ENCODE measurements at places on chromosomes 16 and 17.

- peaks cover 6% of the 10 kb centered on the region for H3K27me3 ChIP-seq
- peak; percentile 13 for DNase-seq
- no peaks in the 10 kb centered on the region for H3K36me3 ChIP-seq
- no peak overlapping the region for H3K27ac ChIP-seq
- no peaks in the 10 kb centered on the region for H3K4me1 ChIP-seq
- H3K4me3 ChIP-seq = no peak overlapping the region
Observed at GRCh38 chr17:34443619-34444469, 80.8 kb upstream of the CCL1 start.

GRCh38 chr16:48272837-48273421 lies 25.6 kb upstream of the ABCC11 start:
- peaks cover 22% of the 10 kb centered on the region for H3K36me3 ChIP-seq
- H3K27ac ChIP-seq = no peak overlapping the region
- no peak for DNase-seq
- H3K4me1 ChIP-seq = no peaks in the 10 kb centered on the region
- H3K27me3 ChIP-seq = no peaks in the 10 kb centered on the region
- H3K4me3 ChIP-seq = no peak overlapping the region

DNA sequence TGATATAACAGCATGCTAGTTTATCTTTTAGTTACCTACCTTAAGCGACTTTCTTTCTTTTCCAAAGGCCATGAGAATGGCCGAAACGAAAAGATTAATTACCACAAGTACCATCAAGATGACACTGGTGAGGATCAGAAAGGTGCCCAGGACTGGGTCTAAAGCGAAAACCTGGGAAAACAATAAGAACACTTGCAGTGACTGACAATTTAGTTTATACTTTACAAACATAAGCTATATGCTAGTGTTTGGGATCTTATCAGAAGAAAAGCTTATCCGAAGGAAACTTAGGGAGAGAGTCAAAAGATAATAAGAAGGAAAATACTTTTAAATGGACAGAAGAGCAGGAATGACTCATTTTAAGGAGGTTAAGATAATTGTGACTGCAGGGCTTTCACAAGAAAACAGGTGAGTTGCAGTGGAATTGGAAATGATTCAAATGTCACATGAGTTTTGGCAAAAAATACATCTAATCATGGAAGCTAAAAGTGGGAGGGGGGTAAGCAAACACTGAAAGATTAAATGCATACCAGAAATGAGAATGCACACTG lies 34.8 kb downstream of the IST1 start:
- no peak overlapping the region for H3K4me3 ChIP-seq
- peaks cover 60% of the 10 kb centered on the region for H3K36me3 ChIP-seq
- H3K4me1 ChIP-seq = peaks cover 26% of the 10 kb centered on the region
- H3K27me3 ChIP-seq = no peaks in the 10 kb centered on the region
- no peak for DNase-seq

DNA sequence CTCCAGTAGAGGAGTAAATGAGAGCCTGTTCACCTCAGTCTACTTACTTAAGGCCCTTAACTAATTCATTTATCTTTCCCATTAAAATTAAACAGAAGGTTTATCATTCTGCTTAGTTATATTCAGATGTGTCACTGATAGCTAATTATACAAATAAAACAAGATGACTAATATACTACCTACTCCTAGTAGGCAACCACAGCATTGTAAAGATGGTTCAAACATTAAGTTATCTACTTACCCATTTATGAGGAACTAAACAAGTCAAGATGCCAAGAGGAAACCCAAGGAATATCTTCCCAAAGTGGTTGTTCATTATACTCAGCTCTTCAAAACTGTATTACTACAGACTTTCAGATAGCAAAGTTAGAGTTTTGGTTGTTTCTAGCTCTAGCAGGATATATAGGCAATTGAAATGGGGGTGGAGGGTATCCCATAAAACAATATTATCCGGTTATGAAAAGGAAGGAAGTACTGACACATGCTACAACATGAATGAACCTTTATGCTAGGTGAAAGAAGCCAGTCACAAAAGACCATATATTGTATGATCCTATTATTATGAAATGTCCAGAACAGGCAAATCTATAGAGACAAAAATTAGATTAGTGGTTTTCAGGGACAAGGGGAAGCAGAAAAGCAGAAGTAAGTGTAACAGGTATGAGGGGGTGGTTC lies 56.5 kb downstream of the SPAG9 start:
- no peaks in the 10 kb centered on the region for H3K4me1 ChIP-seq
- no peak for DNase-seq
- H3K27ac ChIP-seq = no peak overlapping the region

DNA sequence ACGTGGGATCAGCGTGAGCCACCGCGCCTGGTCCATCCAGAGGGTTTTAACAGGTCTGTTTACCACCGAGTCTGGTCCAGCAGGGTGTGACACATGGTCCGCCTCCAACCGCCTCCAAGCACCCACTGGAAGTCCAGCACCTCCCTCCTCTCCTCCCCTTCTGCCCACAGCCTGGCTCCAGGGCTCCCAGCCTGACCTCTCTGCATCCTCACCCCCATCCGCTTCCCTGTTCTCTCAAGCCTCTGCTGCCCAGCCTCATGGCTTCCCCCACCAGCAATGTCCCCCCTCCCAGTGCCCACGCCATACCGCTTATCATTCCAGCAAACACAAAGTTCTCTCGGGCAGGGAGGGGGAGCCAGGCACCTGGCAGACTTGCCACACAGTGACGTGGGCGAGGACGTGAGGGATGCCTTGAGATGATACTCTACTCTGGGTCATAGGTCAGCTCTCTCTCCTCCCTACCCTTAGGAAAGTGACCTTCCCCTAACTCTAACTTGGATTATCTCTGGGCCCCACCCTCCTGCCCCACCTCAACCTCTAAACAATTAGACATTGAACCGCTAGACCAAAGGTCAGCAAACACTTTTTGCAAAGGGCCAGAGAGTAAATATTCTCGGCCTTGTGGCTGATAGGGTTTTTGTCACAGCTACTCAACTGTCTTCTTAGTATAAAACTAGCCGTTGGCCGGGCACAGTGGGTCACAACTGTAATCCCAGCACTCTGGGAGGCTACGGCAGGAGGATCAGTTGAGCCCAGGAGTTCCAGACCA lies 23.1 kb downstream of the CDC42EP4 start:
- peaks cover 29% of the 10 kb centered on the region for H3K36me3 ChIP-seq
- no peak overlapping the region for H3K27ac ChIP-seq
- no peak for DNase-seq
- peaks cover 57% of the 10 kb centered on the region for H3K4me1 ChIP-seq
- H3K4me3 ChIP-seq = no peak overlapping the region

DNA sequence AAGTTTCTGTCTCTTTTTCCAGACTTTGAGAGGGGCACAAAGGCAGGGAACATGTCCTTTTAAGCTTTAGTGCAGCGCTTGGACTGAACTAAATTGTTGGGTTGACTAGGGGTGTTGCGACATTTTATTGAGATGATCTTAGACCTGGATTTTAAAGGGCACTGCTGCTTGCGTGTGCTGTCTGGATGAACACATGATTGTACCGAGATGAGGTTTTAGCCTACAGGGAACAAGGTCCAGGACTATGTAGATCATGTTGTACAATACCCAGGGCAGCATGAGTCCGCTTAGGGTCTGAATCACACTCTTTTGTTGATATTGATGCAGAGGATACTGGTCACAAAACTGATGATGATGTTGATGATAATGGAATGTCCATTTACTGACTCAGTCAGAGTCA lies 5.2 kb upstream of the RGS9 start:
- H3K36me3 ChIP-seq = no peaks in the 10 kb centered on the region
- H3K4me3 ChIP-seq = no peak overlapping the region
- no peak for DNase-seq
- H3K27ac ChIP-seq = no peak overlapping the region
- H3K27me3 ChIP-seq = peaks cover 5% of the 10 kb centered on the region
- peaks cover under 1% of the 10 kb centered on the region for H3K4me1 ChIP-seq

- H3K27ac ChIP-seq = no peak overlapping the region
- peaks cover 16% of the 10 kb centered on the region for H3K27me3 ChIP-seq
- no peak for DNase-seq
Observed at GRCh38 chr16:30018731-30019158, 4.3 kb upstream of the C16orf92 start.

GRCh38 chr17:56912105-56912999 lies 1.5 kb downstream of the TRIM25 start:
- H3K4me1 ChIP-seq = peaks cover 33% of the 10 kb centered on the region
- H3K36me3 ChIP-seq = peaks cover 13% of the 10 kb centered on the region
- H3K27me3 ChIP-seq = no peaks in the 10 kb centered on the region
- H3K27ac ChIP-seq = no peak overlapping the region
- peak overlapping the region; percentile 92 for H3K4me3 ChIP-seq

- peaks cover 52% of the 10 kb centered on the region for H3K36me3 ChIP-seq
- peak; percentile 39 for DNase-seq
- no peak overlapping the region for H3K27ac ChIP-seq
- no peak overlapping the region for H3K4me3 ChIP-seq
- no peaks in the 10 kb centered on the region for H3K4me1 ChIP-seq
Observed at GRCh38 chr17:75654176-75654575, 12.8 kb downstream of the RECQL5 start.

DNA sequence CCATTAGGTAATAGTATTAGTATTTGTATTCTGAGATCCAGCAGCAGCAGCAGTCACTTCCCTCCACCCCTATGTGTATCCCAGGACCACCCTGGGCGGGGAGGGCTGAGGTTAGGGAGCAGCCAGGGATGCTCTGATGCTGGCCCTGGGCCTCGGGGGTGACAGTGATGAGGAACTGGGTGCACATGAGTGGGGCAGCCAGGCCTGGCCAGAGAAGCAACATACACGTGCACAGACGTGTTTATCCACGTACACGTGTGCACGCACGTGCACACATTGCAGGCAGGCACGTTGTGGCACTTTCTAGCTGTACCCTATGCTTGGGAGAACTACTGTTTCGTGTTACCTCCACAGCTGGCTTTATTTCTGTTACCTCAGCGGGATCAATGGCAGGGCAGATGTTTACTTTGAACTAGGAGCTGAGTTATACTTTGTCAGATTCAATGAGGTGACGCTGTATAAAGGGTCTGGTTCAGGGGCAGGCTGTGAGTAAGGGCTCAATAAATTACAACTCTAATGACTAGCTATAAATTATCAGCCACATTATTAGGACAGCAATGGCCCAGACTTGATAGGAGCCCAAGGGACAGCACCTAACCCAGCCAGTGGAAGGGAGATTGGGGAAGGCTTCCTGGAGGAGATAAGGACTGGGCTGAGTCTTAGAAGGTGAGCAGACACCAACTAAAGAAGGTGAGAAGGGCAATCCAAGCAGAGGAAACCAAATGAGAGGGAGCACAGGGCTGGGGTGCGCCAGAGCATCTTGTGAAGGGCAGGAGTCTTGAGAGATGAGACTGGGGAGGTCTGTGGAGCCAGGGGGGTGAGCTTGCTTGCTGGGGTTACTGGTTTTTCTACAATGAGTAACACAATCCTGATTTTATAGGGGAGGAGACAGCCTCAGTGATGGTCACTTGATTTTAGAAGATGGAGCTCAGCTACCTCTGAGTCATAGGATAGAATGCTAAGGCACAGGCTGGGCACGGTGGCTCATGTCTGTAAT lies 22.4 kb upstream of the CA4 start:
- H3K27ac ChIP-seq = no peak overlapping the region
- H3K4me3 ChIP-seq = no peak overlapping the region
- no peaks in the 10 kb centered on the region for H3K36me3 ChIP-seq
- no peak for DNase-seq
- no peaks in the 10 kb centered on the region for H3K4me1 ChIP-seq
- no peaks in the 10 kb centered on the region for H3K27me3 ChIP-seq
